ENCODE measurements at places on chromosomes 11 and 22. TPM values are rescaled to one million over a fixed set of nuclear protein-coding genes. Genes with fewer than 3 reads are reported as not detected.

- no peaks in the 10 kb centered on the region for H3K27me3 ChIP-seq
- no peak for DNase-seq
- H3K4me3 ChIP-seq = no peak overlapping the region
Observed at GRCh38 chr22:23655891-23656475, 23.9 kb upstream of the DRICH1 start.

DNA sequence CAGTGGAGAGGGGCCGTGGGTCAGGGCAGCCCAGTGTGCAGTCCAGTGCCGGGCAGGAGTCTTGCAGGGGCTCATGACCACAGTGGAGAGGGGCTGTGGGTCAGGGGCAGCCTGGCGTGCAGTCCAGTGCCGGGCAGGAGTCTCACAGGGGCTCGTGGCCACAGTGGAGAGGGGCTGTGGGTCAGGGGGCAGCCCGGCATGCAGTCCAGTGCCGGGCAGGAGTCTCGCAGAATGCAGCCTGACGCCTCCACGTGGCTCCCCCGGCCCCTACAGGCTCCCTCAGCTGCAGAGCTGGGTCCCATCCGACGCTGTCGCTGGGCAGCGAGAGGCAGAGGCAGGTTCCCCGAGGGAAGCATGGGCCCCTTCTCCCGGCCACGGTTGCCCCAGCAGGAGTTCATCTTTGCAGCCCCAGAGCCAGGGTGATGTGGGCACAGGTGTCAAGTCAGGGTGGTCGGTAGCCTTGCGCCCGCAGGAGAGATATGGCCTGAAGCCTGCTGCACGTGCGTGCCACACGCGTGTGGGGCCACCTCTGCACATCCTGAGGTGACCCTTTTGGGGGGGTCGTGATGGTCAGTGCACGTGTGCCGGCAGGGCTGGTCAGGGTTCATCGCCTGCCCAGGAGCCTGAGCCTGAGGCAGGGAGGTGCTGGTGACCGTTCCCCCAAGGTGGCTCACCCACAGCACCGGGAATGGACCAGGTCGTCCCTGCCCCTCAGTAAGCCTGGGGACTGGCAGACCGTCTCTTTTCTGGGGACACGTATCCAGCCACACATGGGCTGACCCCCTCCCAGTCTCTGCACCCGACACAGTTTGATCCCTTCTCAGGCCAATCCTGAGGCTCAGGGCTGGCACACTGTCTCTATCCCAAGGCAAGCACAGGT, 2.9 kb downstream of the IFITM5 start:
- peaks cover 17% of the 10 kb centered on the region for H3K36me3 ChIP-seq
- no peak overlapping the region for H3K4me3 ChIP-seq
- no peak for DNase-seq
- peaks cover 6% of the 10 kb centered on the region for H3K4me1 ChIP-seq
- H3K27ac ChIP-seq = no peak overlapping the region

DNA sequence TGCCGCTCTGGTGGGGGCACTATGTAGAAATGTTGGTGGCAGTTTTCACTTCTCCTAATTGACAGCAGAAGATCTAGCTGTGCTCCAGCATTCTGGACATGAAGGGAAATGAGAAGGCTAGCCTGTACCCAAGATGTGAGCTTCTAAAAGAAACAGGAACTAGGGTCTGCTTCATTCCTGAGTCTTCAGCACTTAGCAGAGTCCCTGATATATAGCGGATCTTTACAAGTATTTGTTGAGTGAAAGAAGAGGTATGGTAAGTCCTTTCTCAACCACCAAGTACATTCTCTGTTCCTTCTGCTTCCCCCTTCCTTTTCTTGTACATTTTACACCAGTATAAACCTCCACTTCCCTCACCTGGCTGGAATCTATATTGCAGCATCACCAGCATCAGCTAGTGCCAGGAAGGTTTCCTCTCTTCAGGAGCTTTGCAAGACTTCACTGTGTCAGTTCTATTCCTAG, 408.3 kb upstream of the CADM1 start:
- H3K27ac ChIP-seq = no peak overlapping the region
- no peaks in the 10 kb centered on the region for H3K27me3 ChIP-seq
- H3K4me3 ChIP-seq = no peak overlapping the region
- no peaks in the 10 kb centered on the region for H3K36me3 ChIP-seq

GRCh38 chr11:81071606-81072005, 1630.8 kb upstream of the TENM4 start:
- no peaks in the 10 kb centered on the region for H3K36me3 ChIP-seq
- no peak overlapping the region for H3K4me3 ChIP-seq
- no peaks in the 10 kb centered on the region for H3K27me3 ChIP-seq
- H3K27ac ChIP-seq = no peak overlapping the region
- no peaks in the 10 kb centered on the region for H3K4me1 ChIP-seq
- DNase-seq = no peak

DNA sequence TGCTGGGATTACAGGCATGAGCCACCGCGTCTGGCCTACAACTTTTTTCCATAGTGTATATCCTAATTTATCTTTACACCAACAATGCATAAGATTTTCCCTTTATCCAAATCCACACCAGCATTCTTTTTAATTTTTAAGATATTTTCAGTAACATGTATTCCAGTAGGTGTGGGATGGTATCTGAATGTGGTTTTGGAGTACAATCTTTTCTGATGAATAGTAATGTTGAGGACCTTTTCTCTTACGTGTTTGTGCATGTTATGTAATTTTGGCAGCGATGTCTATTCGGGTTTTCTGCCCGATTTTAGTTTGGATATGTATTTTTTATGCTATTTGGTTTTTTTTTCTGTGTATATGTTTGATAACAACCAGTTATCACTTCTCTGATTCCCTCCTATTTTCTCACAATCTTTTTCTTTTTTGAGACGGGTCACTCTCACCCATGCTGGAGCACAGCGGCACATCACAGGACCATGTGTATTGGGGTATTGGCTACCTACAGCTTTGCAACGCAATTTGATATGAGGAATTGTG, 114.6 kb upstream of the GRK3 start:
- H3K27ac ChIP-seq = no peak overlapping the region
- no peak for DNase-seq
- peak overlapping the region; percentile 33 for H3K4me3 ChIP-seq
- peaks cover 44% of the 10 kb centered on the region for H3K4me1 ChIP-seq
- peaks cover 35% of the 10 kb centered on the region for H3K36me3 ChIP-seq

GRCh38 chr11:72475381-72475780, 41.0 kb upstream of the CLPB start:
- no peak for DNase-seq
- no peak overlapping the region for H3K4me3 ChIP-seq
- H3K4me1 ChIP-seq = peaks cover 2% of the 10 kb centered on the region
- H3K27ac ChIP-seq = no peak overlapping the region
- no peaks in the 10 kb centered on the region for H3K36me3 ChIP-seq

DNA sequence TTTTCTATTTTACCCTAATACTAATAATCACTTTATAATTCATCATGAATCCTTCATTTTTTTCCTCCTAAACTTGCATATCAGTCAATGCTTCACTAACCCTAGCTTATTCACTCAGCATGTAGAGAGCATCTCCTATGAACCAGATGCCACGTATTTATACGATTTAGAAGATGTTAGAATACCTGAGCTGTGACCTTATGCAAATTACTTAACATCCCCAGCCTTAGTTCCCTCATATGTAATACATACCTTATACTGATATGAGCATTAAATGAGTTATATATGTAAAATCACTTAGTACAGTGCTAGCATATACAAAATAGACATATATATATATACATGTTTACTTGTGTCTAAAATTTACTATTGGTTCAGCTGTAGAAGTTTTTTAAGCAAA, 9.0 kb downstream of the FAM76B start:
- peaks cover 40% of the 10 kb centered on the region for H3K4me1 ChIP-seq
- H3K27ac ChIP-seq = peak overlapping the region; percentile 57
- H3K27me3 ChIP-seq = no peaks in the 10 kb centered on the region
- peak overlapping the region; percentile 12 for H3K4me3 ChIP-seq
- peaks cover 81% of the 10 kb centered on the region for H3K36me3 ChIP-seq

DNA sequence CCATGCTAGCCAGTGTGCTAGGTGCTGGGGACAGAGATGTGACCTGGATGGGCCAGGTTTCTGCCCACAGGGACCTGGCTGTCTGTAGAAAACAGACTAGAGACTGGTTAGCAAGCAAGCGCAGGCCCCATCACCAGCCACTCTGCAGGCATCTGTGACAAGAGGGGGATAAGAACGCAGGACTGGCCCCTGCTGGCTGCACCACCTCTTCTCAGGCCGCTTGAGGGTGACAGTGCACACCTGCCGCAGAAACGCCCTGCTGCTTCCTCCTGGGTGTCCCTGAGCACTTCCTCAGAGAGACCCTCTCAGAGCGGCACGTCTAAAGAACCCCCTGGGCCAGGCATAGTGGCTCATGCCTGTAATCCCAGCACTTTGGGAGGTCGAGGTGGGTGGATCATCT, 5.9 kb upstream of the PICK1 start:
- DNase-seq = no peak
- H3K36me3 ChIP-seq = no peaks in the 10 kb centered on the region
- H3K4me3 ChIP-seq = no peak overlapping the region

GRCh38 chr11:104965735-104966134, 2.6 kb downstream of the CASP4 start:
- H3K27me3 ChIP-seq = no peaks in the 10 kb centered on the region
- H3K27ac ChIP-seq = peak overlapping the region; percentile 1
- no peak for DNase-seq
- H3K4me3 ChIP-seq = peak overlapping the region; percentile 60
- peaks cover 67% of the 10 kb centered on the region for H3K4me1 ChIP-seq

DNA sequence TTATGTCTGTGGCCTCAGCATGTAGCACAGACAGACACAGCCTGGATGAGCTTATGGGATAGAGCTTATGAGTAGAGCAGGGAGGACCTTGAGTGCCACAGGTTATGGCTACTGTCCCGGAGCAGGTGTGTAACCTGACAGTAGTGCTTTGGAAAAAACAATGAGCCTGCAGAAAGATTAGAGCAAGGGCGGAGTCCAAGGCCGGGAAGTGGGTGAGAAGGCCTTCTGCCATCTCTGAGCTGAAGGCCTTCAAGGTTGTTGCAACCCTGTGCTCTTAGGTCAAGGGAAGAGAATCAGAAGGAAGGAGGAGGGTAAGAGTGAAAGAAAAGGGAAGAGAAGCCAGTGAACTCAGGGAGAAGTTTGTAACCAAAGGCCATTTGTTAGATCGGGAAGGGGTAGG, 3.9 kb upstream of the TAGLN start:
- peaks cover 41% of the 10 kb centered on the region for H3K4me1 ChIP-seq
- H3K36me3 ChIP-seq = peaks cover 70% of the 10 kb centered on the region
- peak overlapping the region; percentile 70 for H3K27ac ChIP-seq
- H3K27me3 ChIP-seq = no peaks in the 10 kb centered on the region

DNA sequence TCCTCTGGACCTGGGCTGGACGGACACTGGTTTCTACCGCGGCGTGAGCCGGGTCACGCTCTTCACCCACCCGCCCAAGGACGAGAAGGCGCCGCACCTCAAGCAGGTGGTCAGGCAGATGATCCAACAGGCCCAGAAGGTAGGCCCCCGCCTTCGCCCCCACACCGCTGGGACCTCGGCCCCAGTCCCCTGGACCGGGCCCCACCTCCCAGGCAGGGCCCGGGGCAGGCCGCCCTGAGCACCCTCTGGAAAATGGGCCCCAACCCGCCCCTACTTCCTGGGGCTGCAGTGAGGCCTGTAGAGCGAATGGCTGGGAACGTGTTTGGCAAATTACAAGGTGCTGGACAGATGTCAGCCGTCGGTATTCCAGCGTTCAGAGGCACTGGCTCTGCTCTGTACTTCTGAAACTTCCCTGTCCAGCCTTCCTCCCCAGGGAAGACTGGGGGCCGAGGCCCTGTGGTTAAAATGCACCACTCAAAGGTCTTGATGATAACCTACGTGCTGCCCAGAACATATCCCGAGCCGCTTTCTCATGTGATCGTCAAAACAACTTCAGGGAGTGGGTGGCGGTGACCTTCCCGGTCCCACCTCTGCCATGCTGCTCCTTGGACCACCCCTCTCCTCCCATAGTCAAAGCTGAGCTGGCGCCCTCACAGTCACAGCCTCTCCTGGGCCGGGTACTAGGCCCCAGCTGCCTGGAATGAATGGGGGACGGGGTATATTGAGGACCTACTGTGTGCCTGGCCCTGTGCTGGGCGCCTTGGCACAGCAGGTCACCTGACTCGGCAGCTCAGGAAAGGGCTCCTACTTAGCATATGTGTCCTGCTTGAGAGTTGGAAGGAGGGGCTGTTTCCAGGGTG, 869 bp downstream of the FAM83F start:
- no peak for DNase-seq
- H3K4me3 ChIP-seq = peak overlapping the region; percentile 44
- peaks cover 43% of the 10 kb centered on the region for H3K27me3 ChIP-seq
- H3K36me3 ChIP-seq = no peaks in the 10 kb centered on the region

DNA sequence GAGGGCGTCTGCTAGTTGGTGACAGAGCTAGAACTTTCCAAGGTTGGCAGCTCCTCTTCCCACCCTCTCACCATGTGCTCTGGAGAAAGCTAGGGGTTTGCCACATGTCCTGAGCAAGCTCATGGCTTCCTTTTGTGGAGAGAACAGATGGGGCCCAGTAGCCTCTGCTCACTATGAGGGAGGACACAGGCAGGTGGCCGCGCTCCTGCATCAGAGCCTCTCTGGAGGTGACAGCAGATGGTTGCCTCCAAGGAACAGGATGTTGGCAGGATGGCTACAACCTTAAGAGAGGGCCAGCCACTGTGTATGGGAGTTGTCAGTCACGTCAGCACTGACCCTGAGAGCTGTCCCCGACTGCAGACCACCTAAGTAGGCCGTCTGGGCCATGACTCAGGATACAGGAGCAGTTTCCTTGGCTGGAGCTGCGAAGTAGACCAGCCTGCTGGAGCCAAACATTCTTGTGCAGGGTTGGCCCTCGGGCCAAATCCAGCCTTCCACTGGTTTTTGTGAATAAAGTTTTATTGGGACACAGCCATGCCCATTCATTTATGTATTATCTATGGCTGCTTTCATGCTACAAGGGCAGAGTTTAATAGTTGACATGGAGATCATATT, 28.0 kb downstream of the SGSM1 start:
- peaks cover 17% of the 10 kb centered on the region for H3K4me1 ChIP-seq
- no peak for DNase-seq
- H3K27ac ChIP-seq = no peak overlapping the region
- H3K27me3 ChIP-seq = peaks cover 9% of the 10 kb centered on the region
- H3K36me3 ChIP-seq = no peaks in the 10 kb centered on the region

- H3K4me3 ChIP-seq = no peak overlapping the region
- peaks cover 11% of the 10 kb centered on the region for H3K27me3 ChIP-seq
- DNase-seq = no peak
Observed at GRCh38 chr22:26045860-26046259, 123.4 kb upstream of the SEZ6L start.

PGA4 gene
- not detected for total RNA-seq

DCHS1 gene
- total RNA-seq = 0.17 TPM

TSPAN4 gene
- 2.3 TPM for total RNA-seq

USP28 gene
- 39.6 TPM for total RNA-seq

KRTAP5-10 gene
- total RNA-seq = 0.27 TPM

CRYBB3 gene
- not detected for total RNA-seq

TNNI2 gene
- total RNA-seq = 1.0 TPM

Measured in activated B cell treated with CpG ODN at 0.5 μM for 24 hours (primary cell).